ENCODE measurements at places on chromosomes 3 and 15.
A peak's percentile ranks its signal among the peaks of the same experiment; 100 is the strongest.

GRCh38 chr3:43146599-43146998, 40.7 kb upstream of the POMGNT2 start:
- DNase-seq: no peak

DNA sequence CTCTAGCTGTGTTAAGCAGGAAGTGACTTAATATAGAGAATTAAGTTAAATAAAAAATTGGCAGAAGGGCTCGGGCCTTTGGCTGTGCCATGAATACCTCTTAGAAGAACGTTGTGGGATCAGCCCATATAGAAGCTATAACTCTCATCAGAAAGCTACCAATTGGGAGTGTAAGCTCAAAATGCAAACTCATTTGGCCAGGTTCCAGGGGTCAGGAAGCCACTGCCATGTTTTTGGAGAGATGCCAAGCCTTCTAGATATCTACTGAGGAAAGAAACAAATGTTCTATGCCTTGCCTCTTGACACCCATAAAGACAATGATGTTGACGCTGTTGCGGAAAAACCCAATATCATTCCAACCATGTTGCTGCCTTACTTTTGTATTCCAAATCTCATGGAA, 475.2 kb upstream of the TGFBR2 start:
- DNase-seq: no peak

DNA sequence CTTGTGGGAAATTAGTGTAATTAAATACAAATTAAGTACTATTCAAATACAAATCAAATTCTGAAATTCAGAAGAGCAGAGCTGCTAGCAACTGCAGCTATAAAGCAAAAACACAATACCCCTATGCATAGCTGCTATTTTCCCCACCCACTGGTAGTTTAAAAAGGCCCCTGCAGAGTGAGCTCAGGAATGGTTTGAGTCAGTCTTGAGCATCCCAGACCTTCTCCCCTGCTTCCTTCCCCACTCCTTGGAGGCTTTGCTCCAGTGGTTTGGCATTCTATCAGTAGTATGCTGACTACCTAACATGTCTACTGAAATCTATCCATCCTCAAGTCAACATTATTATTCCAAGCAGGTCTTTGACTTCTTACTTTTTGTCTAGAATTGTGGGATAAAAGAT, 53.0 kb downstream of the EFHB start:
- DNase-seq: no peak

DNA sequence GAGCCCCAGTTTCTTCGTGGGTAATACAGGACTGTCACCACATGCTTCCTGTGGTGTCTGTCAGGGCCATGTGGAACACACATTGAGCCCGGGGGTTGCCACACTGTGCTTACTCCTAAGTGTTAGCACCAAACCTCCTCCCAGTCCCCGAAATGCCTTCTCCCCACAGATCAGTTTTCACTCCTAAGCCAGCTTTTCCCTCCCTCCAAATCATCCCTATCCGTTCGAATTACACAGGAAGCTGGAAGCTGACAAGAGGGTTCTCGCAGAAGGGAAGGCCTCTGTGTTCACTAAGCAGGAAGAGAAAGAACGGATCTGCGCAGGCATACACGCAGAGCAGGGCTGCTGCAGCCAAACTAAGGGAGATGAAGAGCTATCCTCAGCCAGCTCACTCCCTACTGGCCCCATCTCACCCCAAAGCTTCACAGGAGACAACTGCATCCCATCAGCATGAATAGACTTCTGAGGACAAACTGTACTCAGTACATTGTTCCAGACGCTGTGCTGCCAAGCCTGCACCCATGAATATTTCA, 32.3 kb downstream of the XXYLT1 start:
- no peak for DNase-seq

DNA sequence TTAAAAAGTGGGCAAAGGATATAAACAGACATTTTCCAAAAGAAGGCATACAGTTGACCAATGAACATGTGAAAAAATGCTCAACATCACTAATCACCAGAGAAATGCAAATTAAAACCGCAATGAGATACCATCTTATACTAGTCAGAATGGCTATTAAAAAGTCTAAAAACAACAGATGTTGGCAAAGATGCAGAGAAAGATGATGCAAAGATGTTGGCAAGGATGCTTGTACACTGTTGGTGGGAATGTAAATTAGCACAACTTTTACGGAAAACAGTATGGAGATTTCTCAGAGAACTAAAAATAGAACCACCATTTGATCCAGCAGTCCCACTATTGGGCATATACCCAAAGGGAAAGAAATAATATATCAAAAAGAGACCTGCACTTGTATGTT, 53.5 kb downstream of the TLNRD1 start:
- DNase-seq: no peak

DNA sequence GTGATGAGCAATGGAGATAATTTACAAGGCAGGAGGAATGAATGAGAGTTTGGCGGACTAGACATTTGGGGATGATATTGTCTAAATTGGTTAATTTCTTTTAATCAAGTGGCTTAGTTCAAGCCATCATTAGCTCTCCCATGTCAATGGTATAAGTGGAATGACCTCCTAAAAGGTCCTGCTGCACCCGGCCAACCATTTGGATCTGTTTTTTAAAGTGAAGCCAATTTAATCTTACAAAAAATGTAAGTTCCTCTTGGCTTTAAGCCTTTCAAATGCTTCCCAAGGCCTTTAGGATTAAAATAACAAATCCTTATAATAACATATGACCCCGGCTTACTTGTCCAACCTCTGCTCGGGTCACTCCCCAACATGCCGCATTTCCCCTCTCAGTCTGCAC, 484.4 kb upstream of the ADAMTS9 start:
- no peak for DNase-seq

GRCh38 chr3:30098243-30098642, 508.2 kb upstream of the TGFBR2 start:
- no peak for DNase-seq

- no peak for DNase-seq
These were observed 164.7 kb upstream of the RGMA start for GRCh38 chr15:93253681-93254080.

- no peak for DNase-seq
These were observed 225.6 kb downstream of the PDZRN3 start for GRCh38 chr3:73399106-73399505.

GRCh38 chr3:173863551-173863950, 466.0 kb downstream of the NLGN1 start:
- DNase-seq: no peak

- DNase-seq: no peak
These were observed 65.0 kb downstream of the AAGAB start for GRCh38 chr15:67189326-67190051.

GRCh38 chr3:189995129-189995528, 125.6 kb downstream of the P3H2 start:
- no peak for DNase-seq

DNA sequence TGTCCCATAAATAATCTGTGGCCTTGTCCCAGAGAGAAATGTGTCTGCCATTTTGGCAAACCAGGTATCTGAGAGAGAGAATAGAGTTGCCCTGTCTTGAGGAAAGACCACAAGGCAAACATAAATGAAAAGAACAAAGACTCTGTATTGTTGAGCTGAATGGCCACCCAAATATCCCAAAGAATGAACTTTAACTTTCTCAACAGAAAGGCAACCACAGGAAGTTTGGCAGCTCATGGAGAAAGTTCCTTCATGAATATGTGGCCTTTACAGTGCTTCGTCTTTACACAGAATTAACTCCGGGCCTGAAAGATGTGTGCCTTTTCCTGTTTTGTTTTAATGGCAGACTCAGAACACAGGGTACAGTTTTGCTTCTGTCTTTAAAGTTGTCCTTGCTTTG, 41.4 kb upstream of the THBS1 start:
- no peak for DNase-seq

- no peak for DNase-seq
These were observed 59.5 kb upstream of the POU1F1 start for GRCh38 chr3:87335931-87336330.

GRCh38 chr15:70583006-70583405, 180.4 kb downstream of the UACA start:
- DNase-seq: no peak

DNA sequence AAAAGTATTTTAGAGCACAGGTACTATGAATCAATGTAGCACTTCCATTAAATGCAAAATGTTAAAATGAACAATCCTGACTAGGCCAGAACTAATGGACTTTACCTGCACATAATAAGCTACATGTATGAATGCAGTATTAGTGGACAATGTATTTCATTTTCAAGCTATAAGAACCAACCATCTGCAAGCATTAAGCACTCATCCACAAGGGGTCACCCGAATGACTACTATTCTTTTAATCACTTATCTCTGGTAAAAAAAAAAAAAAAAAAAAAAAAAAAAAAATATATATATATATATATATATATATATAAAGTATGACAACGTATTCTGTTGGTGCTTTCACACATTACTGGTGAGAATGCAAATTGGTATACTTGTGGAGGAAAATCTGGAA, 7.2 kb downstream of the HERC1 start:
- DNase-seq: no peak

- no peak for DNase-seq
These were observed 255.7 kb upstream of the TBL1XR1 start for GRCh38 chr3:177452831-177453450.

- no peak for DNase-seq
These were observed 16.3 kb downstream of the CSPG4 start for GRCh38 chr15:75696311-75696720.

GRCh38 chr15:101500865-101501551, 11.5 kb upstream of the PCSK6 start:
- DNase-seq: peak; percentile 3

- DNase-seq: no peak
These were observed 96.0 kb downstream of the TBC1D2B start for GRCh38 chr15:77981281-77982126.

DNA sequence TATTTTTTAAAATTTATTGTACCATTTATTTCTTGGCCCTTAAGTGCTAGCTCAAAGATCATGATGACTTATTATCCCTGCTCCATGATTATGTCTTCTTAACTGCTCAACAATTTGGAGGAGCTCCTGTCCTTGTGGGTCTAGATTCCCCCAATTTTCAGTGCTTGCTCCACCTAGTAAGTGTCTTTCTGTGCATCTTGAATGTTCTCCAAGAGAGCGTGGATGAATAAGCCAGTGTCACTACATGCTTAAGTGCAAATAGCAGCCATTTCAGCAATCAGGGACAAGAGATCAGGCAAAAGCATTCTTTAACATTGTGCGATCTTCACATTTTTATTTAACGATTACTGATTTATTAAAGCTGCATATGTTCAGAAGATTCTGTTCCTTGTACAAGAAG, 99.4 kb downstream of the ALCAM start:
- DNase-seq: no peak

DNA sequence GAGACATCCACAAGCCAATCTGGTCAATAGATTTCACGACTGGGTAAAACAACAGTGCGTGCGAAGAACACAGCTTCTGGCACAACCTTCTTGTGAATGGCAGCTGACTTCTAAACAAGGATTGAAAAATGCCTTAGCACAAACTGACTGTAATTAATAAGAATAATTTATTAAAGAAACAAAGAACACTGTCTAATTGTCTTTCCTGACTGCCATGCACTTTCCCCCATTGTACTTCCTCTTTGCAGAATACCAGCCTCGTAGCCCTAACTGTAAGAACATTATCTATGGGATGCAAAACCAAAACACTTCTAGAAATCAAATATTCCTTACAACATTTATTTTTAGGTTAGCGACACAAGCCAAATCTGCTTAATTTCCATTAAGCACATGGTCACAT, 6.5 kb downstream of the FOXP1 start:
- DNase-seq: no peak

GRCh38 chr3:171960159-171960558, 79.2 kb upstream of the FNDC3B start:
- no peak for DNase-seq

DNA sequence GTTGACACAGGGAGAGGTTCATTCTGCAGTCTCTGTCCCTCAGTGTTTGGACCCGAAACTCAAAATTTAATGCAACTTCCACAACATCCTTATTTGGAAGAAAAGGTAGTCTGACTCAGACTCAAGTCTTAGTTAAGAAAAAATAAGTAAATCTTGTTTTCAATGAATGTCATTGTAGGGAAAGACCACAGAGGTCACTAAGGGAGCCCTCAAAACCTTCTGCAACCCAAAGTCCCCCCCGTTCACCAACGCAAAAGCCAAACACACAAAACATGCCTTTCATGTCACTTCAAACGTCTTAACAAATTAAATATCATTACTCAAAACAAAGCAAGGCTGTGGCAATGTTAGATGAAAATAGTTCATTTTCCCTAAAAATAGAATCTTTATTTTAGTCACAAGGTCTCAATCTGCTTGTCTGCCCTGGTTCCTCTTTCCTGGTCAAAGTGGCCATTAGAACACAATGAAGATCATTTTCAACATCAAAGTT, 20.9 kb upstream of the SSUH2 start:
- DNase-seq: no peak

DNA sequence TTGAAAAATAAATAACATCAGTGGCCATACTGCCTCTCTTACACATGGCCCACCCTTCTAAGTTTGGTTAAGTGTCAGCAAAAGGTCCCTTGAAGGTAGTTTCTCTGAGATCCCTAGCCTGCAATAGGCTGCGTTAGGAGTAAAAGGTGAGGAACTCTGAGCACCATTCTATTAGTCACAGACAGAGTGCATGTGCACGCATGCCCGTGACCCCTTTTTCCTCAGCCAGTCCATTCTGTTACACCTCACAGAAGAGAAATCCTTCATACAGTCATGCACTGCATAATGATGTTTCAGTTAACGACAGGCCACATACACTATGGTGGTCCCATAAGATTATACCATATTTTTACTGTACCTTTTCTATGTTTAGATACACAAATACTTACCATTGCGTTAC, 12.5 kb downstream of the RCCD1 start:
- DNase-seq: no peak

DNA sequence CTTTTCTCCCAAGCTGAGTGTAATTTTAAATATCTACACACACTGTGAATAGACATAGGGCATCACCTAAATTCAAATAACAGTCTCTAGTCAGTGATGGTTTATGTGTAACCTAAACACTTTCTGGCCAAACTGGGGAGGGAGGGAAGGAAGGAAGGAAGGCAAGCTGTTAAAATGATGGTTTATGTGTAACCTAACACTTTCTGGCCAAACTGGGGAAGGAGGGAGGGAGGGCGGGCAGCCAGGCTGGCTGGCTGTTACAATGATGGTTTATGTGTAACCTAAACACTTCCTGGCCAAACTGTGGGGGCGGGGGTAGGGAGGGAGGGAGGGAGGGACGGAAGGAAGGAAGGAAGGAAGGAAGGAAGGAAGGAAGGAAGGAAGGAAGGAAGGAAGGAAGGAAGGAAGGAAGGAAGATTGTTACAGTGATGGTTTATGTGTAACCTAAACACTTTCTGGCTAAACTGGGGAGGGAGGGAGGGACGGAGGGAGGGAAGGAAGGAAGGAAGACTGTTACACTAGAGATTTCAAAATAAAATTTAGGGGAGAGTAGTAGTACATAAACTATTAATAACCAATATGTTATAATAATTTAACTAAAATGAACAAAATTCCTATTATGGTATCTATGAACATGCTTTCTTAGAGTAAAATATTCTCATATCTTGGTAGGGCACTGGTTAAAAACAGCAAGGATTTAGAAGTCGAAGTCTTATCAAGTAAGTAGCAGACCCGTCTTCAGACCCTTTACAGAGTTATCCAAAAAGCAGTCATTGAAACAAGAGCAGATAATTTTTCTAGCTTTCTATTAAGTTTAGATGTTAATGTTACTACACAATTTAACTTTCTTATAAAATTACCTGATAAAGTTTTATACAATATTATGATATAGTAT, 148.1 kb downstream of the LMLN start:
- no peak for DNase-seq

- no peak for DNase-seq
These were observed 668 bp downstream of the MFGE8 start for GRCh38 chr15:88912500-88912921.

Measured in D721Med (cell line).